ENCODE measurements at places on chromosomes 3 and 15. TPM values are rescaled to one million over a fixed set of nuclear protein-coding genes. Genes with fewer than 3 reads are reported as not detected.

Gene RGMA
- total RNA-seq, result 217 TPM

- no peak for DNase-seq
These were observed 89.3 kb upstream of the IGSF10 start for GRCh38 chr3:151550025-151550618.

Gene SCN11A
- total RNA-seq, result not detected

DNA sequence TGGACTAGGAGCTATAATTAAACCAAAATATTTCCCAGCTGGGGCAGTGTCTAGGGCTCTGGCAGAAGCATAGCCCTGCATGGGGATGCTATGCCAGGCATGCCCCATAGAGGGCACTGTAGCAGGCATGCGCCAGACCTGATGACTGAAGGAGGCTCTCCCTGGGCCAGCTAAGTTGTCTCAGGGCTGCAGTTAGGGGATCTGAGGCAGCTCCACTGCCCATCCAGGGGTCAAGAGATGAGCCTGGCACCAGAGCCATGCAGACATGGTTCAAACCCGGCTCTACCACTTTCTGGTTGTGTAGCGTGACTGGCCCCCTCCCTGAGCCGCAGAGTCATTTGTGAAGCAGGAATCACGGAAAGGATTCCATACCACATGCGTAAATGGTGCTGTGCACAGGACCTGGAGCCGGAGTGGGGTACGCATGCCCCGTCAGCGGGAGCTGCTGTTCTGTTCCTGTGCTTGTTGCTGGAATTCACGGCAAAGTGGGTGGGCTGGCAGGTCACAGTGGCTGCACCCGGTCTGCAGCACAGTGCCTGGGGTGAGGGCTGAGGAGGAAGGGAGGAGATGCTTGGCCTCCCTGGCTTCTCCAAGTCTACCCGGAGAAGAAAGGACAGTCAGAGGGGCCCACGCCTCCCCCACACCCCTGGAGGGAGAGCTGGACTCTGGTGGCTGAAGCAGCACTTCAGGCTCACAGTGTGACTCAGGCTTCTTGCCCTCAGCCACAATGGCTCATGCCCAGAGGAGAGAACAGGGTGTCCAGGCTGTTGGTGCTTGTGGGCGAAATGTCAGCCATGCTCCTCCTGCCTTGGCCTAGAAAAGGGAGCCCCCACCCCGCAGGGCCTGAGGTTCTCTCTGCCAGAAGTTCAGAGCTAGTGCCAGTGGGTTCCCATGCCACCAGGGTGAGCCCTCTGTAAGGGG lies 43.1 kb downstream of the DNASE1L3 start:
- DNase-seq, result peak; percentile 53

Gene ACKR4
- total RNA-seq, result 0.12 TPM

DNA sequence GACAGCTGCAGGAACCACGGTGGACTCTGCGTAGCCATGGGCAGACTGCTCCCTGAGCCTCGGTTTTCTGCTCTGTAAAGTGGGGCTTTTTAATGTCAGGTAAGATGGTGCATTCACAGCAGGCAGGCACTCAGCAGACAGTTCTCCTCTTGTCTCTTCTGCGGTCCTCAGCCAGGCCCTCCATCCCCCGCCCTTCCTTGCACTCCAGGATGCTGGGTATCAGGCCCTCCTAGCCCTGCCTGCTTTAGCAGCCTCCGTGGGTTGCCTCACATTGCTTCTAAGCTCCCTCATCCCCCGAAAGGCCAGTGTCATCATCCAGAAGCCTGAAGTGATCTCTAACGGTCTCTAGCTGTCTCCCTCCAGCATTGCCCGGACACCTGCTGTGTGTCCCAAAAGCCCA lies 115.7 kb downstream of the WNT7A start:
- no peak for DNase-seq

DNA sequence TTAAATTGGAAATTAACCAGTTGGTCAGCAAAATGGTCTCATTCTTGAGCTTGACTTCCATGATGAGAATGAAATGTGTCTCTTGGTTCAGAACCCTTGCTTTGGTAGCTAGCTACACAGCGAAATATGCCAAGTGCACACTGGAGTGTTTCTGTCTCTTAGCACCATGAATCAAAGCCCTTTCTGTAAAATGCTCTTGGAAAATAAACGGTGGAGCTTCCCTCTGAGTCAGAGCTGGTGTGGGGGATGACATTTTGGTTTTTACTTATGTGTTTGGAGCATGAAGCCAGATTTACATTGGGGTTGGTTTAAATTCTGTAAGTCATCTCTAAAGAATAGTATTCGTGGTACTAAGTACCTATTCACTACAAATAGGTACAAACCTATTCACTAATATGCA lies 85.1 kb upstream of the NANOGP8 start:
- DNase-seq, result no peak

GRCh38 chr3:101643009-101643844 lies 33.7 kb downstream of the ZBTB11 start:
- no peak for DNase-seq

GRCh38 chr3:108404368-108404767 lies 106.0 kb downstream of the MYH15 start:
- no peak for DNase-seq

DNA sequence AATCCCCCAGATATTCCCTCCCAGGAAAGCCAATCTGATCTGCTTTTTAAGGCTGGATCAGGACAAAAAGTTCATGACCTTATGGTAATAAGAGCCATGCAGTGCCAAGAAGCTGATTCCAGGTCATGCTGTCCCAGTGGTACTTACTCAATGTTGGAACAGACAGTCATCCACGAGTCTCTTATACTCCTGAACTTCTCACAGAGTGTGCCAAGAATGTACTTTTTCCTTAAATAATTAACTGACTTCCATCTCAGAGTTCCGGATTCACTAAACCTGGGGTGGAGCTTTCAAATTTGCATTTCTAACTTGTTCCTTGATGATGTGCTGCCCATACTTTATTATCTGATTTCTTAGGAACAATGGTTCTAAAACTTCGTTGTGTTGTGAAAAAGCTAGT lies 3.4 kb upstream of the P3H2 start:
- DNase-seq, result no peak

Gene ROPN1
- total RNA-seq, result not detected

Gene GOLGA8J
- total RNA-seq, result not detected

- peak; percentile 67 for DNase-seq
These were observed 33.9 kb downstream of the GRK7 start for GRCh38 chr3:141796889-141797781.

DNA sequence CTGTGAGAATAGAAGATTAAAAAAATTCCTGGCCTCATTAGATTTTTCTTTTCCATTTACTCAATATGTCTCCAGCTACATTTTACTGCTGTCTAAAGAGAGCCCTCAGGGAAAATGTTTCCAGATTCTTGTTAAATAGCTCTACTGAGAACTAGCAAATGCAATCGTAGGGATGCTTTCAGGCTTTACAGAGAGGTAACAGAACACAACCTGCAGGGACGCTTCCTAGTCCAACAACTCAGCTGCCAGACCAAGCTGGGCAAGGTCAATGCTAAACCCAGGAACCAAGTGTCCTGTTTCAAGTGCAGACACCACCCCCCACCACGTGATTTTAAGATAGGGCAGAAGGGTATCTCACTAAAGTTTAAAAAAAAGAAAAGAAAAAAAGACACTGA lies 25.2 kb downstream of the ARHGEF3 start:
- DNase-seq, result no peak

Gene OXNAD1
- total RNA-seq, result 7.5 TPM

Gene ACP3
- total RNA-seq, result not detected

Gene GCSAM
- not detected for total RNA-seq

GRCh38 chr15:88400591-88401250 lies 66.5 kb downstream of the MRPL46 start:
- no peak for DNase-seq

Gene CAMK2N2
- total RNA-seq, result not detected

Gene ANKDD1A
- total RNA-seq, result 0.86 TPM

- peak; percentile 59 for DNase-seq
These were observed 39.7 kb upstream of the C15orf39 start for GRCh38 chr15:75161917-75162414.

Gene ATG3
- 31.9 TPM for total RNA-seq

DNA sequence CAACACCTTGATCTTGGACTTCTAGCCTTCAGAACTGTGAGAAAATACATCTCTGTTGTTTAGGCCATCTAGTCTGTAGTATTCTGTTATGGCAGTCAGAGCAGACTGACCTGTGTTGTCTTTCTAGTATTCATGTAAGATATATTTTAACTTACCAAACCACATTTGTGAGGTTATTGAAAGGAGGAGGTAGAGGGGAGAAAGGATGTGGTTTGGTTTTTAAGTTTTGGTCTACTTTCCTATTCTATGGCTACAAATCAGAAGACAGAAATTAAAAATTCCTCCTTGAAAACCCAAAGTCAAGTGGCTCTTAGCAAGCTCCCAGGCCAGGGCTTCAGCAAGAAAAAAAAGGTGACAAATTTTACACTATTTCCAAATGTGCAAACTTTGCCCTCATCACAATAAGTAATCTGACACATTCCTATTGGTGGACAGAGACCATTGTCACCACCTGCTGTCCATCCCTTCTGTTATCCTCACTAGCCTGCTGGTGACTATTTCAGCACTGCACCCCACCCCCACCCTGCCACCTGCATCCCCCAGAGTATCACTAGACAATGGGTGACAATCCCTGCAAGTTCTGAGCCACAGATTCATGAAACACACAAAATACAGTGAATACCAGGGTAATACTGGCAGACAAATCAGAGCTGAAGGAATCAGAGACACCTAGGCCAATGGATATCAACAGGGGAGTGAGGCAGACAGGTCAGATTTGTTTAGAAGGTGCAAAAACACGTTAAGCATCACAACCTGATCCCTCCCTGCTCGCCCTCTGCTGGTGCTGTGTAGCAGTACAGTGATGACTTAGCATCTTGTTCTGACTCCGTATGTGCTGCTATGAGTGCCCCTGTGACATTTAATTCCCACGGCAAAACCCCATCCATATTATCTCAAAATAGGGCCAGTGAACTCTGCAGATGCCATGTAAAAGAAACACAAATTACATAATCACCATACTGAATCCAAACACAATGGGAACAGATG lies 79.0 kb upstream of the DCLK3 start:
- DNase-seq, result no peak

- DNase-seq, result no peak
These were observed 278.8 kb downstream of the FOXP1 start for GRCh38 chr3:71304684-71305083.

Gene IQCF2
- total RNA-seq, result not detected

GRCh38 chr15:68818769-68819494 lies 1.8 kb downstream of the ANP32A start:
- peak; percentile 53 for DNase-seq

- DNase-seq, result no peak
These were observed 2.1 kb downstream of the XCR1 start for GRCh38 chr3:46025139-46025538.

Gene CYP8B1
- not detected for total RNA-seq

DNA sequence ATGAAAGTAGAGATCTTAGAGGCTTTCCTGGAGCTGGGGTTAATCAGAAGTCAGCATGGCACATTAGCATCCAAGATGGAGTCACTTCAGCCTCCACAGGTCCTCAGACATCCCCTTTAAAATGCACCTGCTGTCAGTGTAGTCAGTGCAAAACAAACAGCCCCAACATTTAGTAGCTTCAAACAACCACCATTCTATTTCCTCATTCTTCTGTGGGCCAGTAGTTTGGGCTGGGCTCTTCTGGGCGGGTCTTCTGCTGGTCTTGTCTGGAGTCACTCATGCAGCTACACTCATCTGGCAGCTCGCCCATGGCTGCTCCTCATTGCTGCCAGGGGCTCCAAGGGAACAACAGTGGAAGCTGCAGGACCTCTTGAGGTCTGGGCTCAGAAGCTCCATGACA lies 99.9 kb downstream of the TLE3 start:
- DNase-seq, result peak; percentile 67

Gene CIP2A
- total RNA-seq, result 0.86 TPM

DNA sequence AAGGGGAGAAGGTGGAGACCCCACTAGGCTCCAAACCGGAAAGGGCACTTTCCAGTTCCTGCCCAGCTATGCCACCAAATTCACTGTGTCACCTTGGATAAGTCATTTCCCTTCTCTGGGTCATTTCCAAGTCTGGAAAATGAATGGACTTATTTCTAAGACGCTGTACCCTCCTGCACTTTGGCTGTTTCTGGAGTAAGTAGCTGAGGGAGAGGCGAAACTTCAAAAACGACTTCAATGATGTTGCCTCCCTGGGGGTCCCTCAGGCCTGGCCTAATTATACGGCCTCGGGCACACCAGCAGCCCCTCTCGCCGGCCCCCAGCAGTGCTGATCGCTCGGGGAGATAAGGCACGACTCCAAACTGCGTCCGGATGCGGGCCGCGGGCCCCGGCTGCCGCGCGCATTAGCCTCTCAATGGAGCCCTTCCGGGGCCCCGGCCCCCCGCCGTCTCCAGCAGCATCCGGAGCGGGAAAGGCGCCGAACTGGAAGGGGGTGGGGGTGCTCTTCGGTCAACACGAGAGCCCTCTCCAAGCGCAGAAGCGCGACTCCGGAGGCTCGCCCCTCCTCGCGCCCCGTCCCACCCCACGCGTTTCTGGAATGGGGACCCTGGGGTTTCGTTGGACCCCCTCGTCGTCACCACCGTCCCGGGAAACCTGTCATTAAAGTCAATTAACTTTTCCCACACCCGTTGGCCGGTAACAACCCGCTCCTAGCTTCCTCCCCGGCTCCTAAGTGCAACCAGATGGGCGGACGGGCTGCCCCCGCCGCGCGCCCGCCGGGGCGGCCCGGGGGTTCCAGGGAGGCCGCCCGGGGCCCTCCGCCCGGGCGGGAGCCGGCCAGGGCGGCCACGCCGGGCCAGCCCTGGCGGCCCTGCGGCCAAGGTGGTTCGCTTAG lies 4.8 kb downstream of the HES1 start:
- DNase-seq, result peak; percentile 57

DNA sequence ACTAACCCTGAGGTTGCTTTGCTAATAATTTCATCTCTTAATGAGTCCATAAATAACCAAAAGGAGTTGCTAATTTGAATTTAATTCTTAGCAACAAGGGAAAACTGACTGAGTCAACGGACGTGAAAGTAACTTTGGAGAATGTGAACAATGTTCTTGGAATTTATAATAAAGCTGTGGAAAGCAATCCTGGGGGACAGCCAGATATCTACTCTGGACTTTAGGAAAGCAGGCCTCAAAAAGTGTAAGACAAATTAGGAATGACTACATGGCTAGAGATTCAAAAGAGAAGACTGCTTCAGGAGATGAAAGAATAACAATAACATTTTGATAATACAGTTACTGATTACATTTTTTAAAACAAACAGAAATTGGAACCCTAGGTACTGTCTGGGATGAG lies 318.4 kb upstream of the COL8A1 start:
- DNase-seq, result no peak

- no peak for DNase-seq
These were observed 48.8 kb downstream of the ADAMTS9 start for GRCh38 chr3:64638981-64639481.

Gene PEX11A
- total RNA-seq, result 14.2 TPM

Gene SLCO2A1
- 3.7 TPM for total RNA-seq

- no peak for DNase-seq
These were observed 23.1 kb upstream of the GOLGA8B start for GRCh38 chr15:34606545-34606944.

Gene CLSTN2
- total RNA-seq, result 5.0 TPM

Gene GREM1
- 4.5 TPM for total RNA-seq
